ENCODE measurements at places on chromosomes 3 and 15. TPM values are rescaled to one million over a fixed set of nuclear protein-coding genes. Genes with fewer than 3 reads are reported as not detected.

GRCh38 chr3:73835945-73836344 lies 211.2 kb upstream of the PDZRN3 start:
- no peak overlapping the region for H3K4me3 ChIP-seq
- H3K4me1 ChIP-seq: no peaks in the 10 kb centered on the region
- H3K27me3 ChIP-seq: no peaks in the 10 kb centered on the region

GRCh38 chr15:65580287-65580686 lies 30.6 kb downstream of the INTS14 start:
- H3K4me1 ChIP-seq: peaks cover 17% of the 10 kb centered on the region
- H3K27me3 ChIP-seq: no peaks in the 10 kb centered on the region
- no peak overlapping the region for H3K27ac ChIP-seq
- peaks cover 47% of the 10 kb centered on the region for H3K36me3 ChIP-seq
- H3K4me3 ChIP-seq: no peak overlapping the region
- DNase-seq: no peak

DNA sequence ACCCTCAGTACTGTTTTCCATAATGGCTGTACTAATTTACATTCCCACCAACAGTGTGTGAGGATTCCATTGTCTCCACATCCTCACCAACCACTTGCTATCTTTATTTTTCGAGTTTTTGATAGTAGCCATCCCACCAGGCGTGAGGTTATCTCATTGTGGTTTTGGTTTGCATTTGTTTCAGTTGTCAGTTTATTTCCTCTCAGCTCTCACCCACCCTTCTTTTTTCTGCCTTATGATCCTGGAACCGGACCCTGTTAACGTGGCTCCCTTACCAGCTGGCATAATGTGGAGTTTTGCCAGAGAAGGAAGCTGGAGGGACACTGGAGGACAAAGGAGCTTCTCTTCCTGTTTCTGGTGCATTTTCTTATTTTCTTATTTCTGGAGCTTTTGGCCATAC lies 25.1 kb upstream of the SH3GL3 start:
- H3K27me3 ChIP-seq: no peaks in the 10 kb centered on the region
- no peak overlapping the region for H3K4me3 ChIP-seq
- no peaks in the 10 kb centered on the region for H3K4me1 ChIP-seq
- no peak overlapping the region for H3K27ac ChIP-seq
- H3K36me3 ChIP-seq: no peaks in the 10 kb centered on the region

DNA sequence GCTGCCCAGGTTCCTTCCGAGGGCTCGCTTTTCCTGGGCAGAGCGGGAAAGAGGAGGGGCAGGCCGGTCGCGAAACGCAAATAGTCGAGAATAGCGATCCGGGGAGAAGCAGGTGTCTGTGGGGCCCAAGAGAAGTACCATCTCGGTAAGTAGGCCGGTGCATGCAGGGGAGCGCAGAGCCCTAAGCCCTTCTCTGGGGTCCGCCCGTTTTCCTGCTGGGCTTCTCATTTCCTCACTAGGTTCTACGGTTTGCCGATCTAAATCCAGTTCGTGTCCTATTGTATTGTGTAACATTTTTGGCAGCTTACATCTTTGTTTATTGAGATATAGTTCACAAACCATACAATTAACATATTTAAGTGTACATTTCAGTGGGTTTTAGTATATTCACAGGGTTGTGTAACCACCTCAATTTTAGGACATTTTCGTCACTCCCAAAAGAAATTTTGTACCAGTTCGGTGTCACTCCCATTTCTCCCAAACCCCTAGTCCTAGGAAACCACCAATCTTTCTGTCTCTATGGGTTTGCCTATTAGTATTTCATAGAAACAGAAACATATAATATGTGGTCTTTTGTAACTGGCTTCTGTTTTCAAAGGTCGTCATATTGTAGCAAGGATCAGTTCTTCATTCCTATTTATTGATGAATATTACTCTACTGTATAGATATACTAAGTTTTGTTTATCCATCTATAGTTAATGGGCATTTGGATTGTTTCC lies 6.8 kb upstream of the TRIM69 start:
- H3K4me1 ChIP-seq: peaks cover 74% of the 10 kb centered on the region
- peak overlapping the region; percentile 84 for H3K4me3 ChIP-seq

DNA sequence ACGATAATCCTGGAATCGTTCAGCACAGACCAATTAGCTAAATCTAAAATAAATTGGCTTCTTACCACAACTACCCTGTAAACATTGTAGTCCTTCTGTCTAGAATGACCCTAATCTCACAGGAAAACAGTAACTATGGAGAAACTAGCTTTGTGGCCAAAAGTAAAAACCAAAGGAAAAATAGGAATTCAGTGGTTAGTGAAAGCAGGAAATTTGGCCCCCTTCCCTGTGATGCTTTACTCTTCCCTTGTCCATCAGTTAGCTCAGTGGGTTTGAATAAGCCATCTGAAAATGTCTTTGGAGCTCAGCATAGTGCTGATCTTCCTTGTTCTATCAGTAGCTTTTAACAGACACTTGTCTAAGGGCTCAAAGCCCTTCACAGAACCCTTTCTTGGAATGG lies 1.6 kb downstream of the NMD3 start:
- DNase-seq: no peak
- peaks cover 30% of the 10 kb centered on the region for H3K4me1 ChIP-seq
- H3K27ac ChIP-seq: peak overlapping the region; percentile 91
- peak overlapping the region; percentile 44 for H3K4me3 ChIP-seq
- peaks cover 3% of the 10 kb centered on the region for H3K36me3 ChIP-seq

GRCh38 chr15:85318048-85318731 lies 62.2 kb upstream of the AKAP13 start:
- no peak overlapping the region for H3K4me3 ChIP-seq
- DNase-seq: no peak
- no peaks in the 10 kb centered on the region for H3K27me3 ChIP-seq
- peaks cover 34% of the 10 kb centered on the region for H3K4me1 ChIP-seq
- H3K27ac ChIP-seq: no peak overlapping the region

DNA sequence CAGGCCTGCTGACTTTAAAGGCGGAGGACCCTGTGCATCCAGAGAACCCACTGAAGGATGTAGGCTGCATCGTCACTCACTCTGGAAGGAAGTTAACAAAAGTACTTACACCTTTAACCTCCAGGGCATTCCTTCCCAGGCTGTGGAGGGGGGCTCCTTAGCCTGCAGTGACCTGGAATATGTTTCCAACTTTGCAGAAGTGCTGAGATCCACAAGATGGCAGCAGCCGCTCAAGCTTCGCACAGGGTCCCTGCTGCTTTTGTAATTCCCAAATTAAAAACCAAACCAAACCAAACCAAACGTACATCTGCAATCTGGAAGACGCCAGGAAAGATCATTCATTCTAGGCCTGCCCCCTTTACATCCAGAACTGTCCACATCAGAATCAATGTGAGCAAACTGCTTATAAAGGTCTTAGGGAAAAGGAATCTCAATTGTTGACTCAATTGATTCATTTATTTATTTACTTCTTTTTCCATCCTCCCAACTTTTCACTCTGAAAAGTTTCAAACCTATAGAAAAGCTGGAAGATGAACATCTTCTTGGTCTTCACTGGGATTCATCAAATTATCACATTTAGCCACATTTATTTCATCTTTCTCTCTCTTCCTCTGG lies 70.5 kb upstream of the KLHL25 start:
- H3K36me3 ChIP-seq: no peaks in the 10 kb centered on the region
- no peak overlapping the region for H3K4me3 ChIP-seq
- no peaks in the 10 kb centered on the region for H3K4me1 ChIP-seq
- no peaks in the 10 kb centered on the region for H3K27me3 ChIP-seq
- no peak for DNase-seq

DNA sequence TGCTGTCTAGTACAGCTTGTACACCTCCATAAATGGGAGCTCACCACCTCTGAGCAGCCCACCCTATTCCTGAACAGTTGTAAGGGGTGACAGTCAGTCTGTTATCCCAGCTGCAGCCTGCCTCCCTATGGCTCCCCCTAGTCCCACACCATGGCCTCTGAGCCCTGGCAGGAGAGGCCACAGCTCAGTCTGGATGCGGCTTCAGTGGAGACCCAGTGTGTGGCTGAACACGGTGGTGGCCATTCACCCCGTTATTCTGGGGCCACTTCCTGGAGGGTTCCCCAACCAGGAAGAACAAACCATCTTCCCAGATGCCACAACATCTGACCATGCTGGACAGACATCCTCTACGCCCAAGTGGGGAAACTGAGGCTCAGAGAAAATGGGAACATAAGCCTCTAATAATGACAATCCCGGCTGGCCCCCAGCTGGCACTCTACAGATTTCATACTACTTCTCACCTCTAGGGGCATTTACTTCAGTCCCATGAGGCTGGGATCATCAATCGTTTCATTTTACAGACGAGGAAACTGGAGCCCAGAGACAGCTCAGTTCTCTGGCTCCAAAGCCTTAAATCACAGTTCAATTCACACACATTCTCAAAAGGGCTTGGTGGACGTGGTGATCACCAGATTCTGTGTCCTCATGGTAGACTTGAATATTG lies 9.2 kb upstream of the GRIP2 start:
- DNase-seq: no peak
- H3K27me3 ChIP-seq: no peaks in the 10 kb centered on the region
- no peaks in the 10 kb centered on the region for H3K36me3 ChIP-seq
- no peaks in the 10 kb centered on the region for H3K4me1 ChIP-seq
- H3K27ac ChIP-seq: no peak overlapping the region

- DNase-seq: no peak
- no peaks in the 10 kb centered on the region for H3K27me3 ChIP-seq
- H3K4me1 ChIP-seq: peaks cover 75% of the 10 kb centered on the region
- peaks cover 7% of the 10 kb centered on the region for H3K36me3 ChIP-seq
Observed at GRCh38 chr3:152352554-152352953, 83.8 kb downstream of the MBNL1 start.

- H3K36me3 ChIP-seq: no peaks in the 10 kb centered on the region
- DNase-seq: no peak
- no peaks in the 10 kb centered on the region for H3K27me3 ChIP-seq
- H3K4me1 ChIP-seq: no peaks in the 10 kb centered on the region
Observed at GRCh38 chr3:61387817-61388216, 136.6 kb upstream of the FHIT start.

GRCh38 chr3:141105828-141106628 lies 54.9 kb downstream of the SPSB4 start:
- H3K27me3 ChIP-seq: no peaks in the 10 kb centered on the region
- no peak overlapping the region for H3K4me3 ChIP-seq
- no peak overlapping the region for H3K27ac ChIP-seq
- no peaks in the 10 kb centered on the region for H3K4me1 ChIP-seq
- H3K36me3 ChIP-seq: no peaks in the 10 kb centered on the region

DNA sequence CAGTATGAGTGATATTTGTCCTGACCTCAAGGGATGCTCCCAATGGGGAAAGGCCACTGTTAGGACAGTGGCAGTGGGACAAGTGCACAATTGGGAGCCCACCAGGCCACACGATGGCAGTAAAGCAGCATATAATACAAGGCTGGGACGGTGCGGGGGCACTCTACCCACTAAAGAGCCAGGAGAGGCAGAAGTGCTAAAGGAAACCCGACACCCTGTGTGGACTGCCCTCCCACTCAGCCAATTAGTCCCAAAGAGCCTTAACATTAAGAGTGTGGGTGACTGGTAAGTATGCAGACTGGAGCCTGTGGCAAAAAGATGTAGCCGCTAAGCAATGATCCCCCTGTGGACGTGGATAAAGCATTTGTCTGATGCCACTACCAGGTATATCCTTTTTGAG lies 8.2 kb upstream of the ZNF589 start:
- no peaks in the 10 kb centered on the region for H3K4me1 ChIP-seq
- no peaks in the 10 kb centered on the region for H3K36me3 ChIP-seq
- H3K4me3 ChIP-seq: no peak overlapping the region
- peak; percentile 73 for DNase-seq
- H3K27me3 ChIP-seq: no peaks in the 10 kb centered on the region

DNA sequence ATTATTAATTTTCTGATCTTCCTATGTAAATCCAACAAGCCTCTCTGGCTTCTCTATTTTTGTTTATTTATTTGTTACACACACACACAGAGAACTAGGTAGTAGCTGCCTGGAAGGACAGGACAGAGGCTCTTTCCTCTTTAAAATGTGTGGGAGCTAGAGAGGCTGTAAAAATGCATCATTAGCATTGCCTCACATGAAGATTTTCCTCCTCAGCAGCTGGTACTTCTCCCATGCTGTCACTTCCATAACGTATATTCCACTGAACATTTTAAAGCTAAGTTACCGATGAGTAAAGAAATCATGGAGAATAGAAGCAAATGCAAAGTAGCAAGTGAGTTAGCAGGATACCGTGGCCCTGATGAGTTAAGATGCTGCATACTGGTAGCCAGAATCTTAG lies 63.9 kb downstream of the IMPG2 start:
- no peak for DNase-seq
- H3K4me3 ChIP-seq: no peak overlapping the region
- no peaks in the 10 kb centered on the region for H3K27me3 ChIP-seq
- H3K27ac ChIP-seq: no peak overlapping the region

DNA sequence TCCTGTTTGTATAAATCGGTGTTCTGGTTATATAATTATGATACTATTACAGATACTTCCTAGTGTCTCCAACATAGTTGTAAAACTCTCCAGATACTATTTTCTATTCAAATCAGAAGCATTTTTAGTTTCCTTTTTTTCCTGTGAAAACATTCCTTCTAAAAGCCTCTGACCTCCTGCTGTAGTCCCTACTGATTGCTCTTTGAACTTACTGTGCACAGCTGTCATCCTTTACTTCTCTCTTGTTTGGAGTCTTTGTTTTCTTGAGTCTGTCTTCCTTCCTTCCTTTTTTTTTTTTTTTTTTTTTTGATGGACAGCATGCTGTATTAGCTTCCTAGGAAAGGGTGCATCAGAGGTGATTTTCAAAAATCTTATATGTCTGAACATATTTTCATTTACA lies 28.9 kb downstream of the NR2C2 start:
- H3K27ac ChIP-seq: no peak overlapping the region
- no peak for DNase-seq
- no peaks in the 10 kb centered on the region for H3K4me1 ChIP-seq
- no peaks in the 10 kb centered on the region for H3K27me3 ChIP-seq
- H3K4me3 ChIP-seq: no peak overlapping the region

- no peak overlapping the region for H3K27ac ChIP-seq
- peaks cover 11% of the 10 kb centered on the region for H3K4me1 ChIP-seq
- no peaks in the 10 kb centered on the region for H3K27me3 ChIP-seq
- no peak for DNase-seq
- H3K4me3 ChIP-seq: no peak overlapping the region
Observed at GRCh38 chr3:49013738-49014660, 4.4 kb downstream of the DALRD3 start.

DNA sequence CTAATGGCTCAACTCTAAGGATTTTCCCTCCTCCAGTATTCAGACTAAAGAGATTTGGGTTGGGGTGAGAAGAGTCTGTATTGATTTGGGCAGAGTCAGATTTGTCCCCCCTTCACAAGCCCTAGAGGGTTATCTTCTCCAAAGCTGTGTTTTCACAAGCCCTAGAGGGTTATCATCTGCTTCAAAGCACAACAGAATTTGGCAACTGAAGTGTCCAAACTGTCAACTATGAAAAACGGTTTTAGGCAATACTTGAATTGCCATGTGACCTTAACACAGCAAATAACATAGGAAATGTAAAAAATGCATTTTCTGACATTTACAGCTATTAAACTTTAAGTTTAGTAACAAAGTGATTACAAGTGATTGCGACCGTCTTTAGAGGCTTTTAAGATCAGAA lies 119.9 kb downstream of the IMPG2 start:
- no peak overlapping the region for H3K27ac ChIP-seq
- H3K27me3 ChIP-seq: no peaks in the 10 kb centered on the region
- H3K4me1 ChIP-seq: no peaks in the 10 kb centered on the region
- no peak for DNase-seq
- H3K36me3 ChIP-seq: no peaks in the 10 kb centered on the region

The CCR3 gene
- total RNA-seq: not detected

The PLA2G4D gene
- not detected for total RNA-seq

The CDCP1 gene
- total RNA-seq: 0.71 TPM

The DCUN1D1 gene
- total RNA-seq: 55.4 TPM

The CCR4 gene
- 113 TPM for total RNA-seq

The ZNF860 gene
- 0.16 TPM for total RNA-seq

The FYCO1 gene
- 13.7 TPM for total RNA-seq

The IL17RE gene
- 1.2 TPM for total RNA-seq

The GOLGA6L10 gene
- 1.7 TPM for total RNA-seq

The B3GNT5 gene
- total RNA-seq: 10.0 TPM

The STAB1 gene
- total RNA-seq: 9.7 TPM

The PRR20G gene
- not detected for total RNA-seq
